ENCODE measurements at places on chromosomes 2 and 18.

GRCh38 chr2:172964511-172965139 is 111.0 kb upstream of the MAP3K20 start:
- no peaks in the 10 kb centered on the region for H3K36me3 ChIP-seq
- no peak overlapping the region for H3K27ac ChIP-seq
- peaks cover 4% of the 10 kb centered on the region for H3K4me1 ChIP-seq
- H3K27me3 ChIP-seq: no peaks in the 10 kb centered on the region
- no peak for DNase-seq

DNA sequence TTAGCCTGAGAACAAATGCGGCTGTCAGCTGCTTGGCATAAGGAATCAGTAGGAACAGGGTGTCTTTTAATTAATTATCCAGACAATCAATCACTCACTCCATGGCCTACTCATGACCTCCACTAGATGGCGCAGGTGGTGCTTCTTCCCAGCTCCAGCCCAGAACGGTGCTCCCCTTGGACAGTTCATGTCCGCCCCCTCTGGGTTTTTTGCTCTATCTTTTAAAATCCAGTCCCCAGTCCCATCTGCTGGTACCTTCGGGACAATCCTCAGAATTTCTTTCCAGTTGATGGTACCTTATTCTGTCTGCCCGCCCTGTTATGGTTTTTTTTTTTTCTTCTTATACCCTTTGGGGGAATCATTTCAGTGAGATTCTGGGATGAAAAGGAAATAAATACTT is 99.8 kb downstream of the CACNB4 start:
- no peaks in the 10 kb centered on the region for H3K27me3 ChIP-seq
- DNase-seq: peak; percentile 73
- H3K4me3 ChIP-seq: no peak overlapping the region

DNA sequence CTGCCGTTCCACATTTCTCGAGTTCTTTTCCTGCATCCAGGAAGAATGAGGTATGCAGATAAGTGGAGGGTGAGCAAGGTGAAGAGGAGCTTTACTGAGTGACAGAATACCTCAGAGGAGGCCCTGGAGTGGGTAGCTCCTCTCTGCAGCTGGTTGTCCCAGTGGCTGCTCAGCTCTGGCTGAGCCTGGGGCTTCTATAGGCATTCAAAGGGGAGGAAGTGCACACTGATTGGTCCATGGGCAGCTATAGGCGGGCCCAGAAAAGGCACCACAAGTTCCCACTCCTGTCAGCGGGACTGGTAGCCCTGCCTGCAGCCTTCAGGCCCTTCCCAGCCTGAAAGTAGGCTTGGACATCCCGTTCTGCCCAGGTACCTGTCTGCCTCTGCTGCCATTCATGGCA is 94.7 kb downstream of the DOK6 start:
- no peak overlapping the region for H3K27ac ChIP-seq
- peak; percentile 0 for DNase-seq
- no peaks in the 10 kb centered on the region for H3K36me3 ChIP-seq
- H3K4me1 ChIP-seq: no peaks in the 10 kb centered on the region
- no peak overlapping the region for H3K4me3 ChIP-seq

- H3K4me3 ChIP-seq: no peak overlapping the region
- H3K4me1 ChIP-seq: peaks cover 19% of the 10 kb centered on the region
- DNase-seq: peak; percentile 41
- H3K27ac ChIP-seq: peak overlapping the region; percentile 13
- no peaks in the 10 kb centered on the region for H3K36me3 ChIP-seq
- H3K27me3 ChIP-seq: no peaks in the 10 kb centered on the region
Measured at GRCh38 chr18:79924814-79925731, 26.4 kb downstream of the SLC66A2 start.

DNA sequence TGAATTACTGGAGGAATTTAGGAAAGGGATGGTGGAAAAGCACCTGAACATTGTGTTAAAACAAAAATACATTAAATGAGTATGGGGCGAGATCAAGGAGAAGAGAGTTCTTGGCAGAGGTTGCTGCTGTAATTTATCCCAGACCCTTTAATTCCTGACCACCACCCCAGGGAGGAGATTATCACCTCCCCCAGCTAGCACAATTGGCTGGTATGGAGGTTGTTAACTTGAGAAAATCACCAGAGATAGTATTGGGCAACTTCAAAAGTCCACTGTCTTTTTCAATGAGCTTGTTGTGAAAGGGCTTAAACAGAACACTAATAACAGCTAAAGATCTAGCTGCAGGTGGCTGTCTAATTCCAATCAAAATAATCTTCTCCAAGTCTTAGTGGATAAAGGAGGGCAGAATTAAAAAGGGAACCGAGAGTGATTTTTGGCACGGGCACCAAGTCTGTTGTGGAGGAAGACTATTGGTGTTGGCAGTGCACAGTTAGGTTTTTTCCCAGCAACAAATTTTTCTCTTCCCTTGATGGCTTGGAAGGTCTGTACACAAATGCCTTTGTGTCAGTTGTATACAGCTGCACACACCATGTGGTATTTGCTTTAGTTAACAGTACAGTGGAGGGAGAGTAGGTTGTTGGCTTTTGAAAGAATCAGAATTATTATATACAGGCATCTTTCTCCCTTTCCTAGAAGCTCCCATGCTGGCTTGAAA is 289.5 kb downstream of the SLC4A3 start:
- no peak for DNase-seq
- H3K4me1 ChIP-seq: no peaks in the 10 kb centered on the region
- no peak overlapping the region for H3K27ac ChIP-seq
- H3K27me3 ChIP-seq: 0 out of 2 replicates have a peak, but pooled peaks cover 3% of the 10 kb centered on the region

DNA sequence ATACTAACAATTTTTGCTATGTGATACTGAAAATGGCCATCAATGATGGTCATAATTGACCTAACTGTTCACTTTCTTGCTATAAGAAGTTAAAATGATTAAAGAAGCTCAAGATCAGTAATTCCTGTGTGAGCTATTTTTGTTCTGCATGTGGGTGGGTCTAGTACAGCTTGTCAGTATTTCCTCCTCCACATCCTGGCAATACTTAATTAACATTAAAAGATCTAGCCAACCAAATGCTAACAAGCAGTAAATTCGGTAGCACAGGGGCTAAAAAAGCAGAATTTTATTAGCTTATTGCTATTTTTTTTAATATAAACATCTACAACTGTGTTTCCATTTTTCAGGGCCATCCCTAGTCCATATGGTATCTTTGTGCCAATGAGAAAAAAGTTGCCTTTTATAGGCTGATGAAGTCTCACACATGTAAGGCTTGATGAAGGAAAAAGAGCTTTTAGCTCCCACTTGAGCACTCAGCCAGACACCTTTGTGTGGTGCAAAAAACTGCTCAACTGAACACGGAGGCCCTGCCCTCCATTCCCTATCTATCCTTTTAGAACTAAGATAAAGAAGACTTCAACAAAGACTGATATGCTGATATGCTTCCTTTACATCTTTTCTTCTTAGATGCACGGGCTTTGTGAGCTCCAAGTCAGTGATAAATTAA is 4.9 kb upstream of the PNO1 start:
- no peaks in the 10 kb centered on the region for H3K4me1 ChIP-seq
- no peak overlapping the region for H3K4me3 ChIP-seq
- no peaks in the 10 kb centered on the region for H3K36me3 ChIP-seq

- H3K36me3 ChIP-seq: no peaks in the 10 kb centered on the region
- no peak overlapping the region for H3K27ac ChIP-seq
- no peak for DNase-seq
- H3K4me3 ChIP-seq: no peak overlapping the region
- H3K4me1 ChIP-seq: no peaks in the 10 kb centered on the region
- no peaks in the 10 kb centered on the region for H3K27me3 ChIP-seq
Measured at GRCh38 chr18:48766026-48766425, 184.7 kb downstream of the SMAD7 start.

- H3K36me3 ChIP-seq: no peaks in the 10 kb centered on the region
- H3K4me3 ChIP-seq: peak overlapping the region; percentile 99
- H3K27ac ChIP-seq: peak overlapping the region; percentile 100
- peak; percentile 28 for DNase-seq
- no peaks in the 10 kb centered on the region for H3K27me3 ChIP-seq
Measured at GRCh38 chr18:36128530-36128870, 640 bp downstream of the SLC39A6 start.

DNA sequence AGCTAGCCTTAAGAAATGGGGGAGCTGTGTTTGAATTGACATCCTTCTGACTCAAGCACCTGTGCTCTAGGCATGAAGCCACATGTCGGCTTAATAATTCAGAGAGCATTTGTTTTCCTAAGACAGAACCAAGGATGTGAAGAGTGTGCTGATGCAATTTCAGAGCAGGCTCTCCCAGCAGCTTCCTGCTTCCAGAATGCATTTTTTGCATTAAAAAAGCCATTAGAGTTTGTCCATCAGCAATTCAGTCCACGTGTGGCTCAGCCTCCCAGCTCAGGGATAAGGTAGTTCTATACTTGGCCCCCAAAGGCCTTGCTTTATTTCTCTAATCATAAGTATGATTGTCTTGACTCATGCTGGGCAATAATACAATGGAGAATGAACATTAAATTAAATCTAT is 37.7 kb downstream of the DOCK10 start:
- no peaks in the 10 kb centered on the region for H3K27me3 ChIP-seq
- H3K4me3 ChIP-seq: no peak overlapping the region
- peaks cover 10% of the 10 kb centered on the region for H3K4me1 ChIP-seq
- H3K27ac ChIP-seq: 0 out of 2 replicates have a peak overlapping the region, but pooled peaks have one; percentile 6
- no peaks in the 10 kb centered on the region for H3K36me3 ChIP-seq

DNA sequence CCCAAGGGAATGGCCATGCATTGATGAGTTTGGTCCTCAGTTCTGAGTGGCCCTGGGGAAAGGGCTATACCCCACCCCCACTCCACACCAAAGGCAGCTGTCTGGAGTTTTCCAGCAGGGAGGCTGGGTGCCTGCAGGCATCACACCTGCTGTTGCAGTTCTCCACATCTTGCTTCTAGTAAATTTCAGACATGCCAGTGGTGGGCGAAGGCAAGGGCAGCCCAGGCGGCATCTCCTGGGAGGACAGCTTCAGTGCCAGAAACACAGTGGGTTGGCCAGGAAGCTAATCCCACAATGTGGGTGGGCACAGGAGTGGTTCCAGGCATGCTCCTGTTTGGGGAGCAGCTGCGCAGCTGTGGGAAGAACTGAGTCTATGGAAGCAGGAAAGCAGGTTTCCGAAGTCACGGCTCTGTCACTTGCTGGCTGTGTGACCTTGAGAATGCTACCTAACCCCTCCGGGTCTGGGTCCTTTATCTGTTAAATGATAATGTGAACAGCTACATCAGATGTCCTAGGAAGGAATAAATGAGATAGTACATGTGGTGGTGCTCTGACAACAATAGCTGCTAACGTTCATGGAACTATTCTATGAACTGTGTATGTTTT is 84.6 kb upstream of the SPTBN1 start:
- DNase-seq: peak; percentile 100
- no peaks in the 10 kb centered on the region for H3K36me3 ChIP-seq
- peaks cover 25% of the 10 kb centered on the region for H3K4me1 ChIP-seq

All from SJCRH30 (cell line).